Activated CD4-positive, alpha-beta T cell treated with anti-CD3 and anti-CD28 coated beads, Interleukin-2, Interleukin-6, amounts not matched to agents 100 ng/mL and 50 ng/mL, durations not matched to agents 16 hours and 8 hours (primary cell): ENCODE measurements at places on chromosomes 16 and 17.

- DNase-seq = peak; percentile 48
These were observed 229.6 kb downstream of the MRTFB start for GRCh38 chr16:14300705-14301168.

- DNase-seq = no peak
These were observed 478.4 kb downstream of the HS3ST3B1 start for GRCh38 chr17:14779241-14779640.

GRCh38 chr16:73384506-73385089 is 336.7 kb upstream of the ZFHX3 start:
- DNase-seq = no peak

DNA sequence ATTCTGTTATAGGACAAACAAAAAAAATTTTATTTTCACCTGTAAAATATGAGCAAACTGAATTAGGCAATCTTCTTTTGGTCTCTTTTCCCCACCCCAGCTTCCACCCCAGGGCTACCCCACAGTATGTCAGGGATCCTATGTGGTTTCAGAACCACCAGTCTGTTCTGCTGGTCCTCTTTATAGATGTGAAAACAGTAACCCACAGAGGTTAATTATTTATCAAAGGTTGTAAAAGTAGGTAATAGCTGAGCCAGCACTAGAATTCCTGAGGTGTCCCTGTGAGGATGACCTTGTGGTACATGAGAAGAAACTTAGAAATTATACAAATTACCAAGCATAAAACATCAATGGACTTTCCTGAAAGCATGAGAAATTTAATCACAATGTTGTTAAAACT is 428.7 kb downstream of the CNTNAP4 start:
- no peak for DNase-seq

DNA sequence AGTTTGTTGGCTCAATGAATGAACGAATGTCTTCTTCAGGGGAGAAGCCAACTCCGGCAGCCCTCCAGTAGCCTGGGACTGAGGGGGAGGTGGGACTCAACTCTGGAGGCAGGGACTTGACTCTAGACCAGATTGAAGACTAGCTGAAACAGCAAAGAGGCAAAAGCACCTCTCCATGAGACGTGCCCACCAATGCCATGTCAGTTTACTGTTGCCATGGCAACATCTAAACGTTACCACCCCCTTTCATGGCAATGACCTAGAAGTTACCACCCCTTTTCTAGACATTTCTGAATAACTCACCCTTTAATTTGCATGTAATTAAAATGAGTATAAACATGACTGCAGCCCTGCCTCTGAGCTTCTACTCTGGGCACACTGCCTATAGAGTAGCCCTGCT is 91.8 kb downstream of the ASIC2 start:
- DNase-seq = no peak

DNA sequence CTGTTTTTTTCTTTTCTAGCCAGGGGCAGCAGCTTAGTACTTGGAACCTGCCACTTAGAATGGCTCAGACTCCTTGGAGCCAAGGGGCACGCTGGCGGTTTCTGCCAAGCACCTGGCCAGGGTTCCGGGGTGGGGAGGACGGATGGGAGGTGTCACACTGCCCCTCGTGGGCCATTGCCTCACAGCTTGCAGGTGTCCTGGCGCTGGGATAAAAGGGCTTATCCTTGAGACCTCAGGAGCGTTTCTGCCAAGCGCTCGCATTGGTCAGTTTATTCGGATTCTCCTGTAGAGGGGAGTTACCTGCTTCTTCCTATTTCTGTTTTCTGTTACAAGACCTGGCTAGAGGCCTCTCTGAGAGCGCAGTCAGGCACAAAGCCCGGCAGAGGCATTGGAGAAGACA is 234.6 kb downstream of the MSI2 start:
- no peak for DNase-seq

DNA sequence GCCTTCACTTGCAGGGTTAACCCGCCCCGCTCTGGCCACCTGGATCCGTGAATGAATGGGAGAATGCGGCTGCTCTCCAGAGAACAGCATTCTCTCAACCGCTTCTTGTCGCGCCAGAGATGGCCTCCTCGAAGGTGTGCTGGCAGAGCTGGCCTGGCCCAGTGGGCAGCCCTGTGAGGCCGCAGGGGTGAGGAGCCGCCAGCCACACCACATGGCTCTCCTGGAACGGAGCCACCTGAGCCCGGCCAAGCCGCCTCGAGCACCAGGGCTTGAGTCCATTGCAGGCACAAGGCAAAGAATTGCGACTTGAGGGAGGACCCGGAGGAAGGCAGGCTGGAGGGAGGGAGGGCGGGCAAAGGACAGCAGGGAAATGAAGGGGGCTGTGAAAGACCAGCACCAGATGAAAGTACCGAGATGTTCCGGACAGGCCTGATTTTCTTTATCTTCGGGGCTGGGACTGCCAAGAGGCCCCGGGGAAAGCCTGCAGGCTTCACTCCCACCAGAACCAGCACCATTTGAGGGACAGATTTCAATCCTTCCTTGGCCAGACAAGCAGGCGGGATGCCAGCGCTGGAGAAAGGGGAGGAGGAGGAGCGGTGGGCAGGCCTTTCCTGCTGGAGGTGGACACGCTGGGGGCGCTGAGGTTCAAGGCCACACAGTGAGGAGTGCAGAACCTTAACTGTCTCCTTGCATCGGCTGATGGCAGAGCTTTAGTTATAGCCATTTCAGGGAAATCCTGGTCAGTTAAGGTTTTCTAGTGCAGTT is 69.4 kb downstream of the MRC2 start:
- no peak for DNase-seq

GRCh38 chr16:74026373-74027281 is 270.0 kb upstream of the PSMD7 start:
- DNase-seq = no peak

GRCh38 chr16:83420206-83420760 is 387.5 kb upstream of the HSBP1 start:
- no peak for DNase-seq

GRCh38 chr17:82424001-82424862 is 5.8 kb upstream of the OGFOD3 start:
- peak; percentile 66 for DNase-seq

DNA sequence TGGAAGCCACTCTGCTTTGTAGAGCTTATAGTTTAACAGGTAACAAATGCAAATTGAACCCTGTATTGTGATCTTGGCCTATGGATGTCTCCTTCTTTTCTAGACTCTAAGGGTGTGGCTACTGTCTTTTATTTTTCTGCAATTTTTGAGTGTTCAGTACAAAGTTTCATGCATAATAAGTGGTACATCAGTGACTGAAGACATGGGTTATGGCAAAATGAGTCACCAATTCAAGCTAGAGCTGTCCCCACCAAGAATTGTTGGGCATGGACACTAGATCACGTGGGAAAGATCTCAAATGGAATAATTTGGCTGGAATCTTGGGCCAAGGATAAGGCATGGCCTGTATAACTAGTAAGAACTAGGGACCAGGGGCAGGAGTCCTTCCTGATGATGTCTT is 228.4 kb upstream of the N4BP1 start:
- DNase-seq = no peak

GRCh38 chr16:2846511-2847310 is 11.3 kb downstream of the PRSS22 start:
- no peak for DNase-seq

DNA sequence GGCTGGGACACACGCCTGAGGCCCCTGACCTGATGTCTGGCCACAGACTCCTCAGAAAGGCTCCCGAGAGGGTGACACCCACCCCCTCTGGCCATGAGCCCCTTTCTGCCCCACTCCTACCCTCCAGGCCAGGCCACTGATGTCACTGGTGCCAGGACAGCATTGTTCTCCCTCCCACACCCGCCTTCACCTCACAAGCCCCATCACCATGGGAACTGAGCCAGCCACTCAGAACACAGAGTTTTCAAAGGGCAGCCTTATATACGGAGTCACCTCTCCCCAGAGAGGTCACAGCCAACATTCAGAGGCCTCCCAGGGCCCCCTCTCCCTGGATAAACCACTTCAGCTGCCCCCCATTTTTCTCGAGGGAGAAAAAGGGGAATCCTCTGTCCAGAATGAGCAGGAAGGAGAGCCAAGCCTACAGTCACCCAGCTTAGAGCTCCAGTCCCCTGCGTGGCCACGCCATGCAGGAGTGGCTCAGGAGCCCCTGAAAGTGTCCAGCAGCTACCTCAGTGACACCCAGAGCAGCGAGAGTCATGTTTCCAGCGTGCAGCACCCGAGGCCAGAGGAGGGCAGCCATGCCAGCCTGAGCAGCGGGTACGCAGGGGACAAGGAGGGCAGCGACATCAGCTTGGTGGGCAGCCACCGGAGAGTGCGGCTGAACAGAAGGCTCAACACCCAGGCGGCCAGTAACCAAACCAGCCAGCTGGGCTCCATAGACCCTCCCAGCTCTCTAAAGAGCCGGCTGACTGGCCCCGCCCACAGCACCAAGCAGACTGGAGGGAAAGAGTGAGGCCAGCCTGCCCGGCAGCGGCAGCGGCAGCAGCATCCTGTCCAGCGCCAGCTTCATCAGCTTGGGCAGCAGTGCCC is at the start of gene C16orf82:
C16orf82 (plus strand) TSS at position 260 of the 870 bp plus-strand sequence.
- no peak for DNase-seq

DNA sequence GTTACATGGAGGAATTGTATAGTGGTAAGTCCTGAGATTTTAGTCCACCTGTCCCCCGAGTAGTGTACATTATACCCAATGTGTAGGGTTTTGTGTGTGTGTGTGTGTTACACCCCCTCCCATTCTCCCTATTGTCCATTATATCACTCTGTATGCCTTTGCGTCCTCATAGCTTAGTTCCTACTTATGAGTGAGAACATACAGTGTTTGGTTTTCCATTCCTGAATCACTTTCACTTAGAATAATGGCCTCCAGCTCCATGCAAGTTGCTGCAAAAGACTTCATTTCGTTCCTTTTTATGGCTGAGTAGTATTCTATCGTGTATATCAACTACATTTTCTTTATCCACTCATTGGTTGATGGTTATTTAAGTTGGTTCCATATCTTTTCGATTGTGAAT is 635 bp upstream of the FA2H start:
- DNase-seq = no peak
